ENCODE measurements at places on chromosomes 2 and 18.

GRCh38 chr2:18762667-18763066 lies 173.3 kb upstream of the NT5C1B start:
- DNase-seq, result no peak

GRCh38 chr2:102848366-102848839 lies 86.6 kb downstream of the TMEM182 start:
- DNase-seq, result peak; percentile 94

DNA sequence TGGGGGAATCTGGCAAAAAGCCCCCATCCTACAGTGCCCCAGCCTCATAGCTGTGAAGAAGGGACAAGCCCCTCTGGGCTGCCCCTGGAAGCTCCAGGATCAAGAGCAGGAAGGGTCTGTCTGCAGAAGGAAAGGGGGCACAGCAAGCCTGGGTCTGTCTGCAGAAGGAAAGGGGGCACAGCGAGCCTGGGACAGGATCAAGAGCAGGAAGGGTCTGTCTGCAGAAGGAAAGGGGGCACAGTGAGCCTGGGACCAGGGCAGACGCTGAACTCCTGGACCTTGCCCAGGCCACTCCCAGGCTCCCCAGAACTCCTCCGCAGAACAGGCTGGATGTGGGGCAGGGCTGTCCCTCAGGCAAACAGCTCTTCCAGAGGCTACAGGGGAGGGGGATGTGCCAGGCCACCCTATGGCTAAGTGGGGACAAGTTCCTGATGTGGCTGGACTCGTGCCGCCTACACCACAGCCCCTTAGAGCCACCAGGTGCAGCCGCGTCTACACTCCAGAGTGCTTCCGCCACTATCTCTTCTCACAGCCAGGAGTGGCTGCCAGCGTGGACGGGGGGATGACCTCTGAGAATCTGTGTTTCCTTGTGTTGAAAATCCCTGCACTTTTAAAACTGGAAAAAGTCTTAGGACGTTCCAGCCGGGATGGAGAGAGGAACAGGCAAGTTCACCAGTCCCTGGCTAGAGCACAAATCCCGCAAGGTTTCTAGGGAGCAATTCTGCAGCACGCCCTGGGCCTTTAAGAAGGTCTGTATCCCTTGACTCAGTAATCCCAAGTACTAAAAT lies 20.8 kb downstream of the KIF1A start:
- no peak for DNase-seq

DNA sequence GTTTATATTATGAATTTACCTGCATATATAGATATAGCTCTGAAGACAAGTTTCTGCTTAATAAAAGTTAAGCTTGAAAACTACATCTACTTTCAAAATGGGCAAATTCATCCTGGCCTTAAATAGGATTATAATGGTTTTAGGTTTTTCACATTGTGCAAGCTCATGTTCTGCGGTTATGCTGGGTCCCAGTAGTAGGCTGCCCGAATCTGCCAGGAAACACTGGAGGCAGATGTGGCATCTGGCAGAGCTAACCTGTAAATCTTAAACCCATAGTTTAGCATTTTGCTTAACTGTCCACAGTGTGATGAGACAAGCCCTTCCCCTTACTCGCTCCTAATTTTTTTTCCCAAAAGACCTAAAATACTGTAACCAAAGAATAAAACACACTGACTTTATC lies 234.2 kb downstream of the TCF4 start:
- DNase-seq, result no peak

DNA sequence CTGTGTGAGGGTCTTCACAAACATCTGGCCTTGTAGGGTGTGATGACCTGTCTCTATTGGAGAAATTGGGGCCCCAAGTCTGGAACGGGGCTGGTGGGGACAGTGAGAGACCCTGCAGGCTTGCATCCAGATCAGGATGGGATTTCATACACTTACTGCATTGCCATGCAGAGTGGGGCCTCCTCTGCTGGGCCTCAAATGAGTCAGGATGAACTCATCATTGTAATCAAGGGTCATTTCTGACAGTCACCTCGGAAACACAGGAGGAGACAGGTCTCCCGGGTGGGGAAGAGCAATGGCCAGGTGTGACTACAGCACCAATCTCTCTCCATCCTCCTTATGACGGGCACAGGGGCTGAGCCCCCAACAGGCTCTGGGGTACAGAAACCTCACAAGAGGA lies 48.1 kb upstream of the GALR1 start:
- no peak for DNase-seq

- no peak for DNase-seq
Observed at GRCh38 chr2:95362486-95362885, 40.0 kb upstream of the FAHD2A start.

GRCh38 chr2:240564561-240565332 lies 3.5 kb upstream of the RNPEPL1 start:
- DNase-seq, result no peak

GRCh38 chr18:45637546-45638327 lies 22.5 kb downstream of the SLC14A2 start:
- peak; percentile 66 for DNase-seq

DNA sequence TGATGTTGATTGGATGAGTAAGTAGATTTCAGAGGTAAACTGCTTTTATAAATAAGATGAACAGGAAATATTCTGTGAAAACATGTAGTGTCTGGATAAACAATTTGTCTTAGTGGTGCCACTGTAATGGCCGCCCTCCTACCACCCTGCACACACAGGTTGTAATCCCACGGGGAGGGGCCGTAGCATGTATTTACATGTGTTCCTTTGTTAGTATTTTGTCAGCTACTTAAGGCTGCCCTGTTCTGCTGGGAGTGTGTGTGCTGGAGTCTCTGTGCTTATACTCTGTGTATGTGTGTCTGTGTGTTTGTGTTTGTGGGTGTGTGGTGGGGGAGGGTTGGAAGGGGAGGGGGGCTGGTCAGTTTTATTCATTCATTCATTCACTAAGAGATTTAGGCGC lies 5.1 kb downstream of the TSHZ1 start:
- DNase-seq, result no peak

All from ACHN (cell line).